ENCODE measurements at places on chromosomes 2 and 18.

DNA sequence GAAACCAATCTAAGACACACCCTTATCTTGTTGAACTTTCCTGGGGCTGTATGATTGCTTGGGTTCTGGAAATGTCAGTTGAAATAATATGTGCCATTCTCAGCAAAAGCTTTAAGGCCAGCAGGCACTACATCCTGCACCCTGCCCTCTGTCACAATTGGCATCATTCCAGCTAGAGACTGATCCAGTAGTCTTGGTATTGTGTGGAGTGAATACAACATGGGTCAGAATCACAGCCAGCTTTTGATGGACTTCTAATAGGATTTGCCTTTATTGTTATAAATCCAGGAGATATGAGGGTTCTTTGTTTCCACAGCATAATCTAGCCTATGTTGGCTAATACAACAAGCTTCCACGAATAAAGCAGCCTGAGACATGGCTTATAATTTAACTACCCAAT lies 617.0 kb upstream of the CDH2 start:
- H3K27ac ChIP-seq, result no peak overlapping the region
- no peaks in the 10 kb centered on the region for H3K27me3 ChIP-seq
- no peak overlapping the region for H3K4me3 ChIP-seq
- H3K36me3 ChIP-seq, result no peaks in the 10 kb centered on the region
- no peak for DNase-seq

DNA sequence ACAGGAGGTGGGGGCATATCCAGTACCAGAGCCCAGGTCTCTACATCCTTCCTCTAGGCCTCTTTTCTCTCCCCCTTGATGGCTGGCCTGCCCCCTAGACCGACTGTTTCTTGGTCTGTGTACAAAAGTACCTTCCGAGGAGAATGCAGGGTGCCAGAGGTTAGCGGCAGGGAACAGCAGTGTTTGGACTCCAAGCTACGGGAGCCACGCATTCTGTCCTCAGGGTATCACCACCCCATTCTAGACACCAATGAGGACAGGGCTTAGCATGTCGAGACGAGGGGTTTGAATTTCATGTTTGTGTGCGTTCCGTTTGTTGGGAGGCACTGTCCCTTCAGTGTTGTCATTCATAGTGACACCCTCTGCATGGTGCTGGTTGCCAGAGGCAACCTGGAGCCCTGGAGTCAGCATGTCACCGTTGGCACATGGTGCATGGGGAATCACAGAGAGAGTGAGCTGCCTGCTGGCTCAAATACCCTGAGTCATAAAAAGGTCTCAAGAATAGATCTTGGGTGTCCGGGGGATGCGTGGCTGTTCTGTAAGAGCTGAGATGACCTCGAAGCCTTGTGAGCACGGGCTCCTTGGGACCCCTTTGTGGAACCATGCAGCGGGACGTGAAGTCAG lies 57.2 kb upstream of the LDLRAD4 start:
- H3K27me3 ChIP-seq, result no peaks in the 10 kb centered on the region
- no peak for DNase-seq
- H3K4me3 ChIP-seq, result no peak overlapping the region
- H3K4me1 ChIP-seq, result no peaks in the 10 kb centered on the region

DNA sequence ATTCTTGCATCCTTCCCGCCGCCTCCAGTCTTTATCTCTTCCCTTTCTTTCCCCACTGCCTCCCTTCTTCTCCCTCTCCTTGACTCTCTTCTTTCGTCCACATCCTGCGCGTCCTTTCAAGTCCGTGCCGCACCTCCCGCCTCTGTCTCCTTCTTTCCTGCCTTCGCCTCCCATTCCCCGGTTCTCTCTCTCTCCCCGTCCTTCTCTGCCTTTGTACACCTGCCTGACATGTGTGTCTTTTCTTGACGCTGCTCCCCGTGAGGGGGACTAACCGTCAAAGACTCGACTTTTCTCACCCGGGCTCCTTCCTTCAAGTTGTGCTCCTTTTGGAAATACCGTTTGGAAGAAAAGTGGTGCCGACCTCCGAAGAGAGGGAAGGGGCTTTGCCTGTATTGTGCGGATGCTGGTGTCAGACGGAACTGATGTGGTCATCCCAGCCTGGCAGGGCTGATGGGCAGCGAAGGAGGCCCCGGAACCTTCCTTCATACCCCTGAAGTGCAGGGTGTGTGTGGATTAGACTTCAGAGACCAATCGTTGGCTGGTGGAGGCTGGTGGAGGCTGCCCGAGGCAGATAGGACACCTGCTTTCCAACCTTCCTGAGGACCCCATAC lies 879 bp downstream of the TMEM178A start:
- H3K4me1 ChIP-seq, result peaks cover 26% of the 10 kb centered on the region
- H3K36me3 ChIP-seq, result no peaks in the 10 kb centered on the region
- H3K4me3 ChIP-seq, result peak overlapping the region; percentile 79
- no peak overlapping the region for H3K27ac ChIP-seq

- no peak overlapping the region for H3K27ac ChIP-seq
- H3K27me3 ChIP-seq, result no peaks in the 10 kb centered on the region
- no peaks in the 10 kb centered on the region for H3K36me3 ChIP-seq
- H3K4me1 ChIP-seq, result no peaks in the 10 kb centered on the region
Measured at GRCh38 chr2:140863713-140864112, 1267.1 kb downstream of the LRP1B start.

GRCh38 chr2:1088192-1088860 lies 137.7 kb downstream of the SNTG2 start:
- DNase-seq, result no peak
- no peaks in the 10 kb centered on the region for H3K27me3 ChIP-seq
- no peaks in the 10 kb centered on the region for H3K36me3 ChIP-seq
- no peak overlapping the region for H3K4me3 ChIP-seq

- no peak for DNase-seq
- H3K36me3 ChIP-seq, result no peaks in the 10 kb centered on the region
- H3K4me3 ChIP-seq, result peak overlapping the region; percentile 68
Measured at GRCh38 chr2:96508521-96509113, 3.5 kb upstream of the NEURL3 start.

- H3K4me1 ChIP-seq, result no peaks in the 10 kb centered on the region
- H3K27ac ChIP-seq, result no peak overlapping the region
- H3K4me3 ChIP-seq, result no peak overlapping the region
- DNase-seq, result no peak
- no peaks in the 10 kb centered on the region for H3K36me3 ChIP-seq
Measured at GRCh38 chr2:169709331-169709730, 15.1 kb downstream of the PHOSPHO2 start.

- no peaks in the 10 kb centered on the region for H3K27me3 ChIP-seq
- no peak overlapping the region for H3K4me3 ChIP-seq
- no peak overlapping the region for H3K27ac ChIP-seq
- H3K4me1 ChIP-seq, result peaks cover 53% of the 10 kb centered on the region
Measured at GRCh38 chr2:152441961-152442360, 107.0 kb downstream of the FMNL2 start.

GRCh38 chr2:191832668-191833067 lies 14.2 kb downstream of the CAVIN2 start:
- H3K27ac ChIP-seq, result no peak overlapping the region
- H3K4me1 ChIP-seq, result no peaks in the 10 kb centered on the region
- no peak for DNase-seq
- no peaks in the 10 kb centered on the region for H3K27me3 ChIP-seq

GRCh38 chr18:55550471-55550870 lies 37.5 kb downstream of the TCF4 start:
- H3K36me3 ChIP-seq, result no peaks in the 10 kb centered on the region
- H3K4me3 ChIP-seq, result peak overlapping the region; percentile 61
- H3K27ac ChIP-seq, result no peak overlapping the region
- no peaks in the 10 kb centered on the region for H3K27me3 ChIP-seq
- H3K4me1 ChIP-seq, result peaks cover 22% of the 10 kb centered on the region

DNA sequence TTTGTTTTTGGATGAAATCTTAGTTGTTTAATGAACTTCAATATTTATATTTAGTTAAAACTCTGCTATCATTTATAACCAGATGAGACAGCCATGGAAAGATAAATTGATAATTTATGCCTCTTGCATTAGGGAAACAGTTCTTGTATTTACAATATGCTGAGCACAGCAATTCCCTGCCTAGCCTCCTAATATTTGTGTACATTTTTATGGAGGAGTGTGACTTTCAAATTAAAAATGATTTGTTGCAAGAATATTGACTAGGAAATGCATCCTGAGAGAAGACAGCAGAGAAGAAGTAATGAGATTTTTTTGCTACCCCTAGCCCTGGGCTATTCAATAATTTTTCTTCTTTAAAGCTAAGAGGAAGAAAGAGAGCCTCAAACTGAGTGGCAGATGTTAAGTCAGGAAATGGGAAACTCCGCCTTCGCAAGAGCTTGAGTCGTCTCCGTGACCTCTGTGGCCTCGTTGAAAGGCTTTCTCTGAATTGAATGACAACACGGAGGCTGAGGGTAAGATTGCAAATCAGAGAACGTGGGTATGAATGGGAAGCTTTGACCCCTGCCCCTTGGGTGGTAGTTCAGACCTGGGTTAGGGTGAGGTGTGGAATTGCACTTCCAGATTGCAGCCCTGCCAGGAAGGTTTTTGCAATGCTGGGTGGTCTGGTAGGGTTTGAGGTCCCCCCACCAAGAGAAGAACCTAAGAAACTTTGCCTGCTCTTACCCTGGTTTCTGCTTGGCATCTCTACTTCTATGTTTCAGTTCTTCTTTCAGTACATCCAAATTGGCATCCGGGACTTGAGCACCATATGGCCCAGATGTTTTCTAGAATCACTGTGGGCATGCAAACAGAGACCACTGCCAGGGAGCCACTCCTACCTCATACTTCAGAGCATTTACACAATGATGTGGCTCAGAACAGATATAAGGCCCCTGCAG lies 210.3 kb upstream of the RBMS1 start:
- H3K27ac ChIP-seq, result no peak overlapping the region
- peaks cover 5% of the 10 kb centered on the region for H3K4me1 ChIP-seq
- DNase-seq, result no peak
- no peak overlapping the region for H3K4me3 ChIP-seq
- H3K27me3 ChIP-seq, result no peaks in the 10 kb centered on the region

DNA sequence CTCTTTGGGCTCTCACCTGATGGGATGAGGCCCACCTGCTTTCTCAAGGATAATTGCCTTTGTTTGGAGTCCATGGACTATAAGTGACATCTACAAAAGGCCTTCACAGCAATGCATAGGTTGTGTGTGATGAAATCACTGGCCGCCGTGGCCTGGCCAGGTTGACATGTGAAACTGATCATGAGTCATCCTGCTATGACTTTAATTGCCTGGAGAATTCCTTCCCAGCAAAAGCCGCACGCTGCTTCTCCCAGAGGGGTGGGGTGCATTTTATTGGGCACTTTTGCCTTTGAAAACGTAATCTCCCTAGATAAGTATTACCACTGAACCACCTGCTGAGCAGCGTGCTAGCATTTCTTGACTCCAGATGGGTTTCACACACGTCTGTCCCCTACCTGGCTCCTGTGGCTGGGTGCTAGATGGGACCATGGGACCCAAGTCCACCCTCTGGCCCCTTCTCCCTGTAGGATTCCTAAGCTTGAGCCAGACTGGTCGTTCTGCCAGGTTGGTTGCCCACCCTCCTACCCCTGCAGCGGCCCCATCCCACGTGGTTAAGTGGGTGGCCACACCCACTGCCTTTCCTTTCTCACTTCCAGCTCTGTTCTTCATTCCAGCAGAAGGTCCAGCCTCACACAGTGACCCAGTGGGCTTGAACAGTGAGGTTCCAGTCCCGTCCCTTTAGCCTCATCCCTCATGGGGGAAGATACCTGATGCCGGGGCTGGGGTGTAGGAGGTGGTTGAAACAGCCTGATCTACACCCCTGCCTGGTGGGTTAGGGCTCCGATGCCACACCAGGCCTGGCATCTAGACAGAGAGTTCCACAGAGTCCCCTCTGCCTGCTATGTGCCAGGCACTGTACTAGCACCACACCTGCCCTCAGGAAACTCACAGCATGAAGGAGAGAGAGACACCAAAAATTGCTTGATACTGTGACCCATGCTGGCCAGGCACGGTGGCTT lies 89.6 kb downstream of the GBX2 start:
- no peaks in the 10 kb centered on the region for H3K4me1 ChIP-seq
- H3K4me3 ChIP-seq, result no peak overlapping the region
- H3K36me3 ChIP-seq, result no peaks in the 10 kb centered on the region
- H3K27me3 ChIP-seq, result no peaks in the 10 kb centered on the region

GRCh38 chr18:79740521-79741361 lies 57.0 kb upstream of the KCNG2 start:
- H3K36me3 ChIP-seq, result peaks cover 36% of the 10 kb centered on the region
- H3K27ac ChIP-seq, result no peak overlapping the region
- H3K4me1 ChIP-seq, result no peaks in the 10 kb centered on the region
- no peaks in the 10 kb centered on the region for H3K27me3 ChIP-seq
- DNase-seq, result no peak

DNA sequence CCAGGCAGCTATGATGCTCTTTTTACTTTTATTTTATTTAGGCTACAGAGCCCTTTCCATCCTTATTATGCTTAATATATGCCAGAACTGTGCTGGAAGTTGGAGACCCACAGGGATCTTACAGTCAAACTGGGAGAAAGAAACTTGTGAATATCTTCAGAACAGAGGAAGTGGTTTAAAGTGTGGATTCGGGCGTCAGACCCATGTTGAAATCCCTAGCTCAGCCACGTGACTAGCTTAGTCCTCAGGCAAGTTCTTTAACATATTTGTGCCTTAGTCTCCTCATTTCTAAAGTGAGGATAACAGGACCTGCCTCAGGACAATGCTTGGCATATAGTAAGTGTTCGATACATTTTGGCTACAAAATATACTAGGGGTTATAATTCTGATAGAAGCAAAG lies 59.1 kb downstream of the MAP3K20 start:
- H3K36me3 ChIP-seq, result no peaks in the 10 kb centered on the region
- no peak for DNase-seq
- peaks cover 22% of the 10 kb centered on the region for H3K4me1 ChIP-seq
- H3K27ac ChIP-seq, result no peak overlapping the region
- H3K27me3 ChIP-seq, result no peaks in the 10 kb centered on the region

- H3K4me1 ChIP-seq, result peaks cover 15% of the 10 kb centered on the region
- no peak for DNase-seq
- peak overlapping the region; percentile 72 for H3K4me3 ChIP-seq
- H3K27me3 ChIP-seq, result no peaks in the 10 kb centered on the region
Measured at GRCh38 chr2:70143314-70144150, 47.3 kb downstream of the C2orf42 start.

DNA sequence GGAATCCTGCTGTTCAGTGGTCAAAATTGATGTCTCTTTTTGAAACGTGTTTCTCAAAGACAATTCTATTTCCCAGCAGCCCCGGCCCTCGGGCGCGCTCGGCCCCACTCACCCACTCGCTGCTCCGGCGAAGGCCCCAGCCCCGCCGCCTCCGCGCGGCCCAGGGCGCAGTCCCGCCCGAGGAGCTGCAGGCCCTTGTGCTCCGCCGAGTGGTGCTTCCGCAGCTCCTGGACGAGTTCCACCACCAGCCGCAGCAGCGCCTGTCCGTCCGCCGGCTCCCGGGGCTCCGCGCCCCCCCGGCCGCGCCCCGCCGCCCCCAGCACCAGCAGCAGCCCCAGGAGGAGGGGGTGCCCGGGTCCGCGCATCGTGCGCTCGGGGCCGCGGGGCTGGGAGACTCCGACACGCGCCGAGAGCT lies 413 bp downstream of the ALKAL2 start:
- peak overlapping the region; percentile 74 for H3K27ac ChIP-seq
- DNase-seq, result no peak
- H3K4me1 ChIP-seq, result no peaks in the 10 kb centered on the region
- H3K27me3 ChIP-seq, result no peaks in the 10 kb centered on the region
- peak overlapping the region; percentile 75 for H3K4me3 ChIP-seq

GRCh38 chr18:8943900-8944870 lies 158.3 kb upstream of the NDUFV2 start:
- no peak overlapping the region for H3K4me3 ChIP-seq
- H3K27ac ChIP-seq, result no peak overlapping the region
- H3K27me3 ChIP-seq, result no peaks in the 10 kb centered on the region

DNA sequence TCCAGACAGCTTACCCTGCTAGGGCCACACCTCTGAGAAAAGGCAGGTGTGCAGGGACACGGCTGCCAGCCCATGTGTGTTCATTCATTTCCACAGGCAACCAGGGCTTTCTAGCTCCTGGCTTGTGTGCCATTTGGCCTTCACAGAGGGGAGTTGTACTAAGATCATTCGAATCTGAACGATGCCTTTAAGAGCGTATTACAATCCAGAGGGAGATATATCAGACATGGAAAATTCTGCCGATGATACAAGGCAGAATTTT lies 64.2 kb upstream of the OTOF start:
- H3K36me3 ChIP-seq, result no peaks in the 10 kb centered on the region
- no peak overlapping the region for H3K4me3 ChIP-seq
- no peaks in the 10 kb centered on the region for H3K4me1 ChIP-seq
